ENCODE measurements at places on chromosomes 7 and 10.

DNA sequence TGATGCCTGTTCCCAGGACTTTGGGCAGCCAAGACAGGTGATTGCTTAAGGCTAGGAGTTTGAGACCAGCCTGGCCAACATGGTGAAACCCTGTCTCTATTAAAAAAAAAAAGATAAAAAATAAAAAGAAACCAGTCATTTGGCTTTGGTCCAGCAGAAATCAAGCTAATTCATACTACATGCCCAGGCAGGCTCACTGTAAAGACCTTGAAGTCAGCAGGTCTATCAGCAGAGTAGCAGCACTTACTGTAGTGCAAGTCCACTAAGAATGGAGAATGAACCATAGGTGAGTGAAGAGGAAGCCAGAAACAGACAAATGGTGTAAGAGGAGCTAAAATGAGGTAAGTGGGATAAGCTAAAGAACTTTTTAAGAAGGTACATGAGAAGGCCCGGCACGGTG lies 24.7 kb downstream of the PSPH start:
- DNase-seq: no peak

DNA sequence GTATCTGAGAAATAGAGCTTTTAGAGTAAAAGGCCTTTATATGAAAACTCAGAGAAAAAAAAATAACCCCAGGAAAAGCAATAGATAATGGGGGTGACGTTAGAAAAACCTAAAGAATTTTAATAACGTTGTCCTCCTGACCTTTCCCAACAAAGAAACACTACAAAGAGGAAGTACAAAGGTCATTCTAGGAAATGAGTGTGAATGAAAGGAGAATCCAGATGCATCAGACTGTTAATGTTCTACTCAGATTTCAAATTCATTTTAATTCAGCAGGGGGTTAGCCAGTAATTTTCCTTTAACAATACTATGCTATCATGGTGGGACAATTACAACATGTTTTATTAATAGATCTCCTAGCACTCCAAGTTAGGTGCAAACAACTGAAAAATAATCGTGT lies 73.8 kb upstream of the CDK1 start:
- DNase-seq: no peak

GRCh38 chr10:70459061-70459773 lies 17.7 kb upstream of the NODAL start:
- DNase-seq: no peak

DNA sequence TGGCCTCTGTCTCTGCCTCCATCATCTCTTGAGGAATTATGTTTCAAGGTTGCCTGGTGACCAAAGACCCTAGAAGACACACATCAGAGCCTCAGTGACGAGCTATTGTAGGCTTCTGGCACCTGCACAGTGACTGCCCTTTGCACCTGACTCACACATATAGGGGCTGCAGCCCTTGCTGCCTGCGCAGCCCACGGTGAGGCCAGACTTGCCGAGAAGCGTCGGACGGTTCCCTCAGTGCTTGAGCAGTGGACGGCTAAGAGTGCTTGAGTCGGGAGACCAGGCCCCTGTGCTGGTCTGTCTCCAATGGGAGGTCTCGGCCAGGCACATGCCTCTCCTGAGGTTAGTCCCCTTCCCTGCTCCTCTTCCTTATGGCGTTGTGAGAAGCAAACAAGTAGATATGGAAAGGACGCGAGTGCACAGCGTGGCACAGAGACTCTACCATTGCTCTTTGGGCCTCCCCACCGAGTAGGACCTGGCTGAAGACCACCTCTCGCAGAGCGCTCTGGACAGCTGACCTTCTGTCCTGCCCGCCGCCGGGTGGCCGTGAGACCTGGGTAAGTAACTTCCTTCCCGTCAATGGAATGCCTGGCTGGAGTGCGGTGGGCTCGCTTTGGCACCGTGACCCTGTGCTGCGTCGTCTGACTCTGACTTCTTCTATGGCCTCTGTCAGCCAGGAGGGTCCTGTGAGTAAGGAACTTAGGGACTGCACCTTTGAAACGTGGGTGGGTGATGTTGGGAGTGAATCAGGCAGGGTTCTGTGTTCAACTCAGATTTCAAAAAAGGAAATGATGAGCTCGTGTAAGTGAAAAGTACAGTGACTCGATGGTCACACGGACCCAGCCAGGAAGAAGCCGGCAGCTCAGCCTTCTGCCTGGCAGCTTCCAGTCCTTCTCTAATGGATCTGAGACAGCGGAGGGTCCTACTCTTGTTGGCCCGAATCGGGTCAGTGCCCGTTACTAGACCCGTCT lies 33.7 kb downstream of the ZNF775 start:
- DNase-seq: no peak
